ENCODE measurements at places on chromosomes 5 and 9.

GRCh38 chr5:62306323-62306895 is 403 bp downstream of the KIF2A start:
- H3K4me1 ChIP-seq, result peaks cover 15% of the 10 kb centered on the region
- peak overlapping the region; percentile 91 for H3K4me3 ChIP-seq
- no peaks in the 10 kb centered on the region for H3K36me3 ChIP-seq
- no peaks in the 10 kb centered on the region for H3K27me3 ChIP-seq
- DNase-seq, result peak; percentile 88

- H3K4me1 ChIP-seq, result no peaks in the 10 kb centered on the region
- peak; percentile 91 for DNase-seq
- H3K36me3 ChIP-seq, result no peaks in the 10 kb centered on the region
- peaks cover 3% of the 10 kb centered on the region for H3K27me3 ChIP-seq
- H3K27ac ChIP-seq, result no peak overlapping the region
- H3K4me3 ChIP-seq, result no peak overlapping the region
These were observed 219.7 kb upstream of the TUT7 start for GRCh38 chr9:86573886-86574285.

GRCh38 chr9:120767451-120767850 is 25.8 kb downstream of the FBXW2 start:
- no peaks in the 10 kb centered on the region for H3K4me1 ChIP-seq
- no peak overlapping the region for H3K27ac ChIP-seq
- H3K27me3 ChIP-seq, result no peaks in the 10 kb centered on the region
- DNase-seq, result no peak

DNA sequence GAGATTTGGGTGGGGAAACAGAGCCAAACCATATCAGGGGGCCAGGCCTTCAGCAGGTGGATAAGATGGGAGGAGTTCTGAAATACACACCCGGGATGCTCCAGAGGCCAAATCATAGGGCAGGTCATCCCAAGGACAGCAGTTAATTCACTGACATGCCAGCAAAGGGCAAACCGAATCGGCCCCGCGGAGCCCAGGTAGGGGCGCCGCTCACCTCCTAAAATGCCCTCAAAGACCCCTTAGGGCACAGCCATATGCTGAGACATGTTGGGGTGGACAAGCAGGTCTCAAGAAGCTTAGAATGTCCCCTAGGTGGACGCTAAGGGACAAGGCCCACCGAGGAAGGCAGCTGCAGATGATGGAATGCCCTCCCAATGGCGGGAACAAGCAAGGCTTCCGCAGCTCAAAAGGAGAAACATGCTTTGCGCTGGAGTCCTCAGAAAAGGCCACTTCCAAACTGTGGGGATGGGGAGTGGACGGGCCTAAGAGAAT is 144.9 kb downstream of the ERCC6L2 start:
- peaks cover 54% of the 10 kb centered on the region for H3K27me3 ChIP-seq
- no peak for DNase-seq
- peak overlapping the region; percentile 68 for H3K4me3 ChIP-seq
- H3K27ac ChIP-seq, result no peak overlapping the region

DNA sequence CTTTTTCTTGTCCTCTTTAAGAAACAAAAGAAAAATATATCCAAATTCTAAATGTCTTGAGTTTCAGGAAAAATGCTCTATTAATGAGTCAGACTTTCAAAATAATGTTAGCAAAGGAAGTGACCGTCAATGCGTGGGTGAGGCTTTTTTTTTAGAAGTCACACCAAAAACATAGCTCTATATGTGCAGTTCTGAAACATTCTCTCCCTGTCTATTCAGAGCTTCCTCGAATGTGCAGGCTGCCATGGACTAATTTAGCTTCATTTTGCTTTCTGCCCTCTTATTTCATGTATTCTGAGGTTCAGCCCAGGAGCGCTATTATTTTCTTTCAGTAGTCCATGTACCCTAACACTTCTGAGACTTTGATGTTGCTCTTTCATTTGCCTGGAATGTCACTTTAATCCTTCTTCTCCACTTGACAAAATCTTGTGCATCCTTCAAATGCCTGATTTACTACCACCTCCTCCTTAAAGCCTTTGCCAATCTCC is 72.5 kb upstream of the RASA1 start:
- peak; percentile 71 for DNase-seq
- peaks cover 26% of the 10 kb centered on the region for H3K4me1 ChIP-seq
- H3K27ac ChIP-seq, result peak overlapping the region; percentile 80
- H3K27me3 ChIP-seq, result no peaks in the 10 kb centered on the region

Measured in osteoblast (primary cell).